ENCODE measurements at places on chromosomes 1 and 21.

GRCh38 chr21:42316891-42317290 lies 1.7 kb upstream of the TFF3 start:
- DNase-seq = no peak

DNA sequence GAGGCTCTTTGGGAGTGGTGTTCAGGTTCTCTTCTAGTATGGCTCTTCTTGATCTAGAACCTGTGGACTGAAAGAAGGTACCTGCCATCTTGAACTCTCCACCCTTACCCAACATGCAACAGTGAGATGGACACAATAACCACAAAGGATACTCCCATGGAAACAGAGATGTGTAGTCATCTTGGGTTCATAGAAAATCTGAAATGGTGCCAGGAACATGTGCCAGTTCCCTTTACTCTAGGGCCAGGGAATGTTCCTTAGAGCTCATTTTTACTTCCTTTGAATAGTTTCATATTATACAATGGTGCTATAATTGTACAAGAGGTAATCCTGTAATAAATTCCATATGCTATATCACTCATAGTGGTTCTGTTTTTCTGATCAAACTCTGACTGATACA lies 13.2 kb upstream of the SCYL3 start:
- DNase-seq = no peak

DNA sequence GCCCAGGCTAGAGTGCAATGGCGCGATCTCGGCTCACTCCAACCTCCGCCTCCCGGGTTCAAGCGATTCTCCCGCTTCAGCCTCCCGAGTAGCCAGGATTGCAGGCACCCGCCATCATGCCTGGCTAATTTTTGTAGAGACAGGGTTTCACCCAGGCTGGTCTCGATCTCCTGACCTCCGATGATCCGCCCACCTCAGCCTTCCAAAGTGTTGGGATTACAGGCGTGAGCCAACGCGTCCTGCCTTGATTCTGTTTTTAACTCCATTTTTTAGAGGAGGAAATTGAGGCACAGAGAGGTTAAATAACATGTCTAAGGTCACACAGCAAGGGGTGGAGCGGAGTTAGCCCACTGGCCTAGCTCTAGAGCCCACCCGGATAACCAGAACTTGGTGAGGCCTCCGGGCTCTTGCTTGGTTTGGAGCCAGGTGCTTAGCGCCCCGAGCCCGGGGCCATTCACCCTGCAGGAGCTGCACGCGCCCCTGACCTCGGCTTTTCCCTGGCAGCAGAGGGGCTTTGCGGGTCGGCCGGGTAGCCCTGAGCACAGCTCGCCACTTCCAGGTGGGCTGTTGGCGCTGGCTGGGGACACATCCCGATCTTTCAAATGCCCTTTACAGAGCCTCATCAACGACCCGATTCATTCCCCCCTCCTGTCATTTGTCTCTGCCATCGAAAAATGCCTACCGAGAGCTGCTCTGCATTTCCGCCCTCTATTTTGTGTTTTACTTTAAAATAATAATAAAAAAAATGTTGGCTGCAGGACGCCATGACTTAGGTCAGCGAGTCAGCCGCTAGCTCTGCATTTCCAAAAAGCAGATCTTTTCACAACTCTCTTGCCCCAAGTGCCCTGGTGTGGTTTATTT lies 11.2 kb downstream of the SIM2 start:
- no peak for DNase-seq

DNA sequence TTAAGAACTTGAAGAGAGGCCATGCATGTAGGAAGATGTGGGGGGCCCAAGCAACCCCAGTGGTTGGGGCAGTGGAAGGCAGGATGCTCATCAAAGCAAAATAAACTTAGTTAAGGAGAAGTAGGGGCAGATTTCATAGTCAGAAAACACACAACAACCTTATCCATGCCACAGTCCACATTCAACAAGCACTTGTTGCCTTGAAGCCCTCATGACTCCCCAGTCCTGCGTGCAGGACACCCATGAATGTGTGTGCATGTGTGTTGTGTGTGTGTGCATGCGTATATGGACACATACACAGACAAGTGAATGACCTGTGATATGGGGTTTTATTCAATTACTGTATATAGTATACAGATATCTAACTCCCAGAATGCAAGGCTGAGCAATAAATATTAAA lies 186.9 kb downstream of the PSMG1 start:
- DNase-seq = no peak

DNA sequence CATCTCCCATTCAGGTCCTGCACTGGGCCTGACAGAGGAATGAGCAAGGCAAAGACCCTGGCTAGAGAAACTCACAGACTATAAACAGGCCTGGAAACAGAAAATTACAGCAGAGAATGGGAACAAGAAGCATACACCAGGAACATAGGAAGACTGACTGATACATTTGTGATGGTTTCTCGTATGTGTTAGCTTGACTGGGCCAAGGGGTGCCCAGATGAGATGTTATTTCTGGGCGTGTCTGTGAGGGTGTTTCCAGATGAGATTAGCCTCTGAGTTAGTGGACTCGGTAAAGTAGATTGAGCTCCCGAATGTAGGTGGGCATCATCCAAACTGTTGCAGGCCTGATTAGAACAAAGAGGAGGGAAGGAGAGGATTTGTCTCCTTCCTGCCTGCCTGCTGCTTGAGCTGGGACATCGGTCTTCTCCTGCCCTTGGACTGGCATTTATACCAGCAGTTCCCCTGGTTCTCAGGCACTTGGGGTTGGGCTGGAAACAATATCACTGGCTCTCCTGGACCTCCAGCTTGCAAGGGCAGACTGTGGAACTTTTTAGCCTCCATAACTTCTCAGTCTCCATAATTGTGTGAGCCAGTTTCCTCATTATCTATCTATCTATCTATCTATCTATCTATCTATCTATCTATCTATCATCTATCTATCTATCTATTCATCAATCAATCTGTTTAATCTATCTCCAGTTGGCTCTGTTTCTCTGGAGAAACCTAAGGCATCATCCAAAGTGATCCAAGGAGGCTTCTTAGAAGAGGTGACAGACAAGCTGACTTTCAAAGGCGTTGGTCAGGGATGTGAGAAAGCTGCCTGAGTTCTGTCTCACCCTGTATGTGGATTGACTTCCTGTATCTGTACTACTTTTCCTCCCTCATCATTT lies 9.7 kb upstream of the FOXO6 start:
- DNase-seq = no peak

DNA sequence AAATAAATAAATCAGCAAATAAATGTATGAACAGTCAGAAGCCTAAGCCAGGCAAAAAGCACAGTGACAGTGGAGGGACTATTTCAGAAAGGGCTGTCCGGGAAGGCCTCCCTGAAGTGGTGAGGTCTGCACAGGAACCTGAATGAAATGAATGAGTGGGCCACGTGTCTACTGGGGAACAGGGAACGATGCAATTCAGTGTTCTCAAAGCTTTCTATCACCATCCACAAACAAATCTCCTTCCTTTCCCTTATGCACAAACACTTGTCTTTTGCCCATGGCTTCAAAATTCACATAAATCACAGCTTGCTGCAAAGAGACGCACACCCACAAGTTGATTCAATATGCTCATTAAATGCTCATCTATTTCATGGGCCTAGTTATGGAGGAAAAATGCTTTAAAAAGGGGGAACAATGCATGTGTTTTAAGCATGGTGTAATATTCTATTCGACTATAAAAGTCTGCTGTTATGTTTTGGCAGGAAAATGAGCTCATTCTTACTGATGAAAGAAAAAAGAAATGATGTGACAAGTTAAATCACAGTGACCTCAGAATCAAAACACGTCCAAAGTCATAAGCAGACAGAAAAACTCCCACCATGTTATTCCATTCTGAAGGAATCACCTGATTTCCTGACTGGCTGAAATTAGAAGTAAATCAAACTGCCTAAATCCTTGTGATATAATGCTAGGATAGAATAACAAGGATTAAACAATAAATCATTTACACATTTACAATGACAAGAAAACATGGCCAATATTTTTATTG lies 21.6 kb downstream of the URB1 start:
- DNase-seq = no peak

- DNase-seq = no peak
Measured at GRCh38 chr1:58162952-58163550, 383.5 kb downstream of the OMA1 start.

GRCh38 chr1:87410776-87411480 lies 82.2 kb downstream of the LMO4 start:
- DNase-seq = no peak

DNA sequence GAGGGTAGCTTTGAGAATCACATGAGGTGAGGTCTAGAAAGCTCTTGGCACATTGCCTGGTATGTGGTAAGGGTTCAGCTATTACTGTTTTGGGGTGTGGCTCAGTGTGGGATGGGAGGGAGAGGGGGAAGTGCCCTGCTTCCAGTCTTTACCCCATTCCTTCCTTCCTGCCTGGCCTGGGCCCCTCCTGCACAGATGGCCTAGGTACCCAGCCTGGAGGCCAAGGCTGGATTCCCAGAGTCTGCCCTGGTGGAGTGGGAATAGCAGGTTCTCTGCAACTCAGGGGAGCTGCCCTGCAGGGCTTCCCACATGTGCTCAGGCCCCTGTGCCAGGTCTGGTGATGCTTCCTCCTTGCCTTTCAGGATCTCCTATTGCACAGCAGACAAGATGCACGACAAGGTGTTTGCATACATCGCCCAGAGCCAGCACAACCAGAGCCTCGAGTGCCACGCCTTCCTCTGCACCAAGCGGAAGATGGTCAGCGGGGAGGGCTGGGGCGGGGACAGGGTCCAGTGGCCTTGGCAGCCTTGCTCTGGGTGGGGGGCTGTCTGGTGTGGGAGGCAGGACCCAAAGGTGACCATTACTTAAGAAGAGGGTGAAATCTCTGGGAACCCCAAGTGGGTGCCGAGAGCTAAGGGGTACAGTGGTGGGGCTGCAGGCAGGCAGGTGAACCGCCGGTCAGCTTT lies 13.5 kb downstream of the LDLRAP1 start:
- DNase-seq = no peak

DNA sequence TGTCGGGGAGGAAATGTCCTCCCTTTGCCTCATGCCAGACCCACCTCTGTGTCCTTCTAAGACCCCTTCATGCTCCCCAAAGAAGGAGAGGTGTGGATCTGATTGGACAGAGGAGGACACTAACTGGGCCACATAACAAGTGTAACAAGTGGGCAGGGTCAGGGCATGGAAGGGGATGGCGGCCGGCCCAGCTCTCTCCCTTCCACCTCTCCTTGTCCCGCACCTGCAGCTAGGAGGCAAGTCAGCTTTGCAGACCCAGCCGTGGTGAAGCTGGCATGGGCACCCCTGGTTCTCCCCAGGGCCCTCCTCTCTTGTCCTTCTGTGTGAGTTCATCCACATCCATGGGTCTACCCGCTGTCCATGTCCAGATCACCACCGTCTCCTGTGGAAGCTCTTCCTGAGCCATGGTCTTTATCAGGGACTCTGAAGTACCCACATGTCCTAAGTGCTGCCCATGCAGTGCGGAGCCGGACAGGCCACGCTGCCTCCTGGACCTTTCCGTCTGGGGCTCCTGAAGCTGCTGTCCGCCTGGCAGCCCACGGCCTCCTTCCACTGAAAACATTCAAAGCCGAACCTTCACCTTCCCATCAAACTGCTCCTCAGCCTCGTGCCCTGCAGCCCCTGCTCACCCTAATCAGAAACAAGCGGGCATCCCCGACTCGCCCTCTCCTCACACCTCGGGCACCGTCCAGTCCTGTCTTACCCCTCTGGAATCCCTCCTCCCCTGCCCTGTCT lies 460.5 kb downstream of the PTPRU start:
- DNase-seq = no peak

- DNase-seq = no peak
Measured at GRCh38 chr1:109969146-109969829, 15.3 kb upstream of the AHCYL1 start.

- no peak for DNase-seq
Measured at GRCh38 chr1:65681096-65681495, 111.6 kb upstream of the PDE4B start.

- no peak for DNase-seq
Measured at GRCh38 chr1:208227366-208227765, 16.8 kb downstream of the PLXNA2 start.

- no peak for DNase-seq
Measured at GRCh38 chr1:90204780-90205179, 209.9 kb downstream of the ZNF326 start.

DNA sequence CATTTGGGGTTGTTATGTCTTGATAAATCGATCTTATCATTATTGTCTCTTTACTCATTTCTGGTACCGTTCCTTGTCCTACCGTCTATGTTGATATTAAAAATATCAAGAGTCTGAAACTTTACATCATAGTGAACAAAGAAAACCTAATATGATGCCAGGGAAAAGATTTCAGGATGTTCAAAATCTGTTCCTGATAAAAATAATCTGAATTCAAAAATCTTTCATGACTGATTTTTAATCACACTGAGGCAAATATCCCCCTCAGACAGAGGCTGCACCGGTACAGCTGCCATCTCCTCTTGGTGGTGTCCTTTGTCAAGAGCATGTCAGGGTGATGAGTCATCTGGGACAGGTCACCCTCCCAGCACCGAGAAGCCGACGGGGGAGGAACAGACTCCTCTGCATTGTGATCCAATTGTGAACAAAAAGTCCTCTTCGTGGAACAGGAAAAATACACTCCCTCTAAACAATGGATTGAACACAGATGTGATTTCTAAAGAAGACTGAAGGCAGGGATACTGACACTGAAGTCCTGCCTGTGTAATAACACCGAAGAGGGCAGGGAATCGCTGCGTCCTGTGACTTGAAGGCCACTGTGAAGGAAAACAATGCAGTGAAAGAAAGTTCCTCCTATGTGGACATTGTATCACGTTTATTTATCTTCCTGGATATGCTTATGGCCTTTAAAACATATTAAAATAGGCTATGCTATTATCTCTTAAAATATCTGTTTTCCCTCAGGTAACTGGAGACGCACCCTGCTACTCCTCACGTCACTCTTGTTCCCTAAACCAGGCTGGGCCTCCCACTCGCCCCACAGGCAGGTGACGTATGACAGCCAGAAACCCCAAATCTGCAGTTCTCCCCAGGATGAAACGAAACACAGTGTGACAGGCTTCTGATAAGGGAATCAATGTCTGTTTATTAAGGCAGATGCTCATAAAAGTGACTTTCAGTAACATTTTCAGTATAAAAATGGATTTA lies 4.3 kb upstream of the SPATC1L start:
- no peak for DNase-seq

DNA sequence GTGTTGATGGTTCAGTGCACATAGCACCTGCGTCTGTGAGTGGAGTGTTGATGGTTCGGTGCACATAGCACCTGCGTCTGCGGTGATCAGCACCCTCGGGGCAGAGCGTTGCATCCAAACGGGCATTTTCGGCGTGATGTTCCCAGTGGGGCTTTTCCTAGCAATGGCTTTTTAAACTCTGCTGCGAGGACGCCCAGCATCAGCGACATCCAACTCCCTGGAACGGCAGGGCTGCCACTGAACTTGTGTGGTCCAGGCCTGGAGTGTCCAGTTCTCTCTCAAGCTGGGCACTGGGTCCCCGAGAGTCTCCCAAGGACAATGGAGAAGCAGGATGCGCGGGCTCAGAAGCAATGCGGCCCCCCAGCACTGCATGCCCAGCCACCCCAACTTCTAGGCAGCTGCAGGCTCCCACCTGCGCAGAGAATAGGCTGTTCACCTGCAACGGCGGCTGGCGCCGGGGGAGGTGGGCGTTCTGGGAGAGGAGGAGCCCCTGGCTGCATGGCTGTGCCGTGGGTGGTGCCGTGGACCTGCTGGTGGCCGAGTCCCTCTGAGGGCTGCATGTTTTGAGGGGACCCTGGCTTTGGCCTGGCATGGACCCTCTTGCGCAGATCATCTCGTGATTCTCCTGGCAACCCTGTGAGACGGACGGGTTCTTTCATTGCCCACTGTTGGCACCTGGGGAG lies 10.1 kb upstream of the C1orf174 start:
- DNase-seq = no peak
